Stimulated activated CD4-positive, alpha-beta T cell treated with anti-CD3 and anti-CD28 coated beads, Interleukin-4, amount 100 ng/mL, for 24 hours (primary cell): ENCODE measurements at places on chromosomes 13 and 19.

DNA sequence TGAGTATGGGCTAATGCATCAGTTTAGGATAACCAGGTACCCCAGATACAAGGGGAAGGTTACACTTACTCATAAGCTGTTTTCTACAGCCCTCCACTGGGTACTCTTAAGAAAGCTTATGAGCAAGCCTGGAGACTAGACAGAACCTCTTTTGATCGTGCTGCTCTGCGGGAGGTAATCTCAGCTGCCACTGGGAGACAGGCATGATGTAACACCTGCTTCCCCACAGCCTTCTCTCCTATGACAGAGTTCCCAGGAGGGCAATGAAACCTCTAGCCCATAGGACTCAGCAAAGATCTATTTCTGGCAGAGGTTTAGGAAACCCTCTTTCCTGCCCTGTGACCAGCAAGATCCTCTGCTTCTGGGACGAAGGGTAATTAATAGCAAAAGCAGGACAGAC, 65.6 kb downstream of the WASF3 start:
- no peak for DNase-seq

GRCh38 chr13:51619614-51620013, 35.4 kb downstream of the WDFY2 start:
- DNase-seq: no peak

GRCh38 chr19:38619361-38620174, 580 bp downstream of the EIF3K start:
- no peak for DNase-seq

DNA sequence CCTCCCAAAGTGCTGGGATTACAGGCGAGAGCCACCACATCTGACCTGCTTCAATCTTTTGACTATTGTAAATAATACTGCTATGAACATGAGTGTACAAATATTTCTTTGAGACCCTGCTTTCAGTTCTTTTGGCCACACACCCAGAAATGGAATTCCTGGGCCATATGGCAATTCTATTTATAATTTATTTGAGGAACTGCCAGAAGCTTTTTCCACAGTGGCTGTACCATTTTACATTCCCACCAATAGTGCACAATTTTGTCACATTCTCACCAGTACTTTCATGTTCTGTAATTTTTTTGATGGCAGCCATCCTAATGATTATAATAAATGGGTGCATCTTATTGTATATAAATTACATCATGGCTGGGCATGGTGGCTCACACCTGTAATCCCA, 13.7 kb upstream of the FCER2 start:
- DNase-seq: no peak
